ENCODE measurements at places on chromosomes 4 and X.

DNA sequence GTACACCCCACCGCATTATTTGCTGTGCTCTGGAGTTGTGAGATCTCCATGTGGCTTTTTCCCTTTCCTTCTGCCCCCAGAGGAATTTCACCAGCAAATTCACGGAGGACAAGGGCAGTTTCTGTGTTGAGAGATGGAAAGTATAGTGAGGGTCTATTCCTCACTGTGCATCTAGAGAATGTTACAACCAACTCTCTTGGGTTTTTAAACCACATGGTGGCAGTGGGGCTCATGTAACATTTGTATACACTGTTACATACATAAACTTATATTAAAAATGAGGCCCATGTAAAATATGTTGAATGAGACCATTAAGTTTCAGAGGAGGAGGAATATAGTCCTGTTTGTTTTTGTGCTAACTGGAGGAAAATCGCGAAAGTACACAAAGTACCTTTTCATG lies 909 bp upstream of the PRKG2 start:
- peak; percentile 5 for DNase-seq

DNA sequence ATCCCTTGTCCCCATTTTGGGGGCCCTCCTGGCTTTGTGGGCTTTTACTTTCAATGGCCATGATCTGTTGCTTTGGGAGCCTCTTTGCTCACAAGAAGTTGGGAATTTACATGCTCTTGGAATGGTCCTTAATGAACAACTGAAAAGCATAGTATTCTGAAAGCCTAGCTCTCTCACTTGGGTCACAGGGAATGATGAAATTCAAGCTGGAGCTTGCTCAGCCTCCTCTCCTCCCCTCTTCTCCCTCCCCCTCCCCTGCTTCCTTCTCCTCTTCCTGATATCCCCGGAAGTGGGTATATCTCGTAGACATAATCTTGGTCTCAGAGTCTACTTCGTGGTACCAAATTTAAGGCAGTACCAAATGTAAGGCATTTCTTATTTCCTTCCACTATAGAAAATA lies 400.6 kb upstream of the NR3C2 start:
- DNase-seq: no peak

DNA sequence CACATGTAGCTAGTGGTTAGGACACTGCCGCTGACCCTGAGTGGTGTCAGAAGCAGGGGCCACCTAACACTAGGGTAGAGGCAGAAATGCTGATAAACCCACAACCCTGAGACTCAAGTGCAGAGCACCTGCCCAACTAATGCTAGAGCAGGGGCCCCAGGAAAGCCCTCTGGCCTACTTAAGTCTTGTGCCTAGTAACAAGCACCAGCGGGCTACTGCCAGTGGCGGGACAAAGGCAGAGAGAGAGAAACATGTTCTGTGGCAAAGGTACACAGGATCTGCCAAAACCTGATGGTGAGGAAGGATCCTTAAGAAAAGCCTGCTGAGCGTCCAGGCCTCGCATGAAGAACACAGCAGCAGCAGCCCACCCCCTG lies 172.4 kb downstream of the PRDM5 start:
- DNase-seq: peak; percentile 45

DNA sequence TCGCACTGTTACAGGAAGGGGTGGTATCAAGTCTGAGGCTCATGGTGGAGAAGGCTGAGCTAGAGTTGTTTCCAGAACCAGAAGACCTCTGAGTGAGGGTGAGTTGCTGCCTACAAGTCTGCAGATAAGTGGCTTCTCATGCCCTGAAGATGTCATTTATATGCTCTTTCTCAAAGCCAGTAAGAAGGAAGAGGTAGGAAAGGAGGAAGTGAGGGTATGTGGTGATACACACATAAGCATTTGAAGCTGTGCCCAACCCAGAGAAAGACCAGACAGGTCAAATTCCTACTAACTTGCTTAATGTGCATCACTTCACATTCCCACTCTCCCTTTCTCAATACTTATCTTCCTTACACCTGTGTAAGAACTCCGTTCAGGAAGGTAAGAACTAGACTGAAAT lies at the start of gene PPBP:
PPBP (minus strand) TSS at position 130 of the 400 bp plus-strand sequence; CDS start at position 43, 87 bp downstream.
- DNase-seq: no peak

DNA sequence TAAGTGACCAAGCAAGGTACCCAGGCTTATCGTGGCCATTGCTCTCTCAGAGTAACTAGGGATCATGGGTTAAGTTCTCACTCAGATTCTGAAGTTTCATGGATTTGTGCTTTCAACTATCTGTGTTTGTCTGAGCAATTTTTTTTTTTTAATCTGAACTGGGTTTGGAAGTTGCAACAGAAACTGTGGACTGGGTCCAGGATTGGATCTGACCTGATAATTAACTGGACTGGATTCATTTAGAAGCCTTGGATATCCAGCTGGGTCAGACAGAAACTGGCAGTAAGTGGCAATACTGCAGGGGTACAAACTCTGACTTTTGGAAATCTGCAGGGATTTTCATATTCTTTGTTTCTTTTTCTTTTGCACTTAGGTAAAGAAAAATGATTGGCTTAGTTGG lies 38.7 kb upstream of the FGF2 start:
- DNase-seq: no peak

- DNase-seq: peak; percentile 44
These were observed 880 bp upstream of the LONRF3 start for GRCh38 chrX:118973389-118974087.

DNA sequence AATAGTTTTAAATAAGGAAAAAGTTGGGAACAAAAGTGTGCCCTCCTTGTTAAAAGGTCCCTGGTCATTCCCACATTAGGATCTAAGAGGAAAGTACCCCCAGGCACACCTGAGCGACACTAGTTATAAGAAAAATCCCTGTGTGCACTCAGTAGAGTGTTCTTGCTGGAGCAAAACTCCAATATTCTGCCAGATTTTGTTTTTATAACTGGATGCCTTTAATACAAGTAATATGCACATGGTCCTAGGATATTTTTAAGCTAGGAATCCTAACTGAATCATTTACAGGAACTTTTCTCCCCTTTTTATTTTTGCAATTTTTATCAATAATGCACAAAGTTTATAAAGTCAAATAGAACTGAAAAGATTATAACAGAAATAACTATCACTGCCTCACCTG lies 68.6 kb downstream of the BEND4 start:
- no peak for DNase-seq

GRCh38 chr4:15855804-15856475 lies 77.8 kb downstream of the CD38 start:
- DNase-seq: peak; percentile 8

DNA sequence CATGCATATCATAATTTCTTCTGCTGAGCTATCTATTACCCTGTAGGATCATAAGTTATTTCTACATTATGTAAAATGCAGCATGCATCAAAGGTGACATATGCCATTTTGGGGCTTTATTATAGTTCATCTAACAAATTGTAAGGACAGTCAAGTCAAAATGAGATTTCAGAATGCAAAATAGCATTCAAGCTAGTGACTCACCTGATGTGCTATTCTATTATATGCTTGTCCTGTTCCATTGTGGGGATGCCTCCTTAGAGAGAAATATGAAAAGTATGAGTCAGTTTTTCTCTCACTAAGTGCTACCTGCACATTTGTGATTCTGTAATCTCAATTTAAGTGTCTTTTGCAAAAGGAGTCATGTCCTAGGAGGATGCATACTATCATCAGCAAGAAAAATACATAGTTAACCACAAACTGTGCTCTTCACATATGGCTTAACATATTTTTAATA lies 647.0 kb upstream of the PCDH10 start:
- DNase-seq: no peak

DNA sequence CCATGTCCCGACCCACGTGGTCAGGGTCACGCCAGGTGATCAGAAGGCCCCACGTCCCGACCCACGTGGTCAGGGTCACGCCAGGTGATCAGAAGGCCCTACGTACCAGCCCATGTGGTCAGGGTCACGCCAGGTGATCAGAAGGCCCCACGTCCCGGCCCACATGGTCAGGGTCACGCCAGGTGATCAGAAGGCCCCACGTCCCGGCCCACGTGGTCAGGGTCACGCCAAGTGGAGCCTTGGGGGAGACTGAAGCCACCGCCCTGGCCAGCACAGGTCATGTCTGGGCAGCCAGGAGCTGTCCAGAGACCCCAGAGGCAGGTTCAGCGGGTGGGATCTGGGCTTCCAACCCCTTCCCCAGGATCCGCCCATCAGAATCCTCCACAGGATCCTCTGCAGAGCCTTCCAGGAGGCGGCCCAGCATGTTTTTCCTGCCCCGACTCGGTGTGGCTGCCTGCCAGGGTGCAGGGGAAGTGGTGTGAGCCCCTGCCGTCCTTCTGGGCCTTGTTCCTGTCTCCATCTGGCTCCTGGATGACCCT lies 58.4 kb downstream of the FAM53A start:
- DNase-seq: no peak

- DNase-seq: no peak
These were observed 51.5 kb upstream of the PRPS1 start for GRCh38 chrX:107576841-107577240.

- DNase-seq: no peak
These were observed 4.4 kb upstream of the PRKX start for GRCh38 chrX:3717742-3718420.
